Stimulated activated CD4-positive, alpha-beta T cell treated with anti-CD3 and anti-CD28 coated beads, Interleukin-4, amount 100 ng/mL, for 4 hours (primary cell): ENCODE measurements at places on chromosomes 11 and 22.

DNA sequence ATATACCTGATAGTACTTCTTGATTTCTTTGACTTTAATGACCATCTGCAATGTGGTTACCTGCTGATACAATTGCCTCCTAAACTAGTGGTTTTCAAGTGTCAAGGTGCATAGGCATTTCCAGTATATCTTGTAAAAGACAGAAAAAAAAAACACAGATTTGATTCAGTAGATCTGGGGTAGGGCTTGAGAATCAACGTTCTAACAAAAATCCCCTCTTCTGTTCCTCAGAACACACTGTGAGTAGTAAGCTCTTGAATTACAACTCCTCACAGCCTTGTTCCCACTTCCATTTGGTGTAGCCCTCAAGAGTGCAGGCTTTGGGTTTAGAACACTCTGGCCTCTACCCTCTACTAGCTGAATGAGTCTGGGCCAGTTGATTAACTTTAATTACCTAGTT, 78.0 kb upstream of the CTSC start:
- DNase-seq: no peak

DNA sequence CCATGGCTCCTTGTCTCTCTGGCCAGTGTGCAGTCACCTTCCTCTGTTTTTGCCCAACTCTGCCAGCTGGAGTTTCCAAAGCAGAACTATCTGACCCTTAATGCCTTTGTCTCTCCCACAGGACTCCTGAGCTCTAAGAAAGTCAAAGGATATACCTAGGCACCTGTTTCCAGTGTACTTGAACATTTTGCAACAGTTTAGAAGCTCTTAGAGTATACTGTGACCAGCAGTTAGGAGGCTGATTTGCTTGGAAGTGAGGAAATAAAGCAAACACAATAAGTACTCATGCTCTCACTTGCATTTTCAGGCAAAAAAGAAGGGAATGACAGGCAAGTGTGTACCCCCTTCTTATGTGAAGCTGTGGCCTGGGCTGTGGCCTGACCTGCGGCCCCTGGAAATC, 204.3 kb upstream of the PLET1 start:
- no peak for DNase-seq

DNA sequence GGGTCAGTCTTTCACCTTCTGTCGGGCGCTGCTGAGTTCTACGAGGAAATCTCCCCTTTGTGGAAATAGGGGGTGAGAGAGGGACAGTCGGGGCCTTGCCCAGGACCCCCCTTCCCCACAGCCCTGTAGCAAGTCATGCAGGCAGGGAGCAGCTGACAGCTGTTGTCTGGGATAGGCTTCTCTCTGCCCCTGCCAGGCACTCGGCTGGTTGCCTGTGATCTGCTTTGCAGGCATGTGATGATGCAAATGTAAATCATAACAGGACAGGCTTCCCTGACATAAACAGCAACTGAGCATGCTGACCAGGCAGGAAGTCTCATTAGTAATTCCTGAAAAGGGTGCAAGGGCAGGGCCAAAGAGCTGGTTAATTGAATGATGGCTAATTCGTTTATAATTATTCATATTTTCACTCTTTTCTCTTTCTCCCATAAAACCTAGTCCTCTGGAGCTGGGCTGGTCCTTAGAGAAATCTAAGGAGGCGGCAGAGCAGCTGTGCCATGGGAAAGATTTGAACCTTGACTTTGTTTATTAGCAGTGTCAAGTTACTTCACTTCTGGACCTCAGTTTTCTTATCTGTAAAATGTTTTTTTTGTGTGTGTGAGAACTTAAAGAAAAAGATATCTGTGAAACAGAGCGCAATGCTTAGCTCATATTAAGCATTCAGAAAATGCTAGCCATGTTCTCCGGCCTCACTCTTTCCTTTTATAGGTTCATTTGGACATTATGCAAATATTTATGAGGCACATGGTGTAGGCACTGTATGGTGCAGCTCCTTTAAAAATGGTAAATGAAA, 129.7 kb downstream of the LDLRAD3 start:
- DNase-seq: no peak

DNA sequence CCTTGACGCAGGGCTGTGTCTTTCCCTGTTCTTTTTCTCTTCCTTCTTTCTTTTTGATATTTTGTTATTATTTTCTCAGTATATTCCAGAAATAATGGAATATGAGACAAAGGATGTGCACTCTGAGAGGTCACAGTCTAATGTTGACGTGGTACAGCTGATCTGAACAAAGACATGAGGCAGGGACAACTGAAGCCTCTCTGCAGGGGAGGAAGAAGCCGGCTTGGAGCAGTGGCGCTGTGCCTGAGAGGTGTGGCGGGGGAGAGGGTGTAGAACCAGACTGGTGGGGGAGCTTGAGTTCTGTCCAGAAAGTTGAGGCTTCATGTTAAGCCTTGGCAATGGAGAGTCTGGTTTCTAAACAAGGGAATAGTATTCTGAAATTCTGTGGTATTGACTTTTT, 34.7 kb downstream of the ADAMTS15 start:
- no peak for DNase-seq

DNA sequence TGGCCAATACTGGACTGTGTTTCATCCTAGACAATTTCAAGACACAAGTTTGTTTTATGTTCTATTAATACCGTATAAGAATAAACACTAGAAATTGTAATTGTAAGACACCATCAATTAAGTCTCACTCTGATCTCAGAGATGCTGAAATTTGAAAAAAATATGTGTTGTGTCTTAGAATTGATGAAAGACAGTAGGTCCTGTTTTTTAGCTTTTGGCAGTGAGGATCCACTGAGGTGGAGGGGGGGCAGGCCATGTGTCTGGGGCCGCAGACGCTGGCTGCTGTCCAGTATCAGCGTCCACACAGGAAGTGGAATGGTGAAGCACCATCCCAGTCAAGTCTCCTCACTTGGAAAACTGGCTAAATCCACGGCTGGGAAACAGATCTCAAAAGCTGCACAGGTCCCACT, 22.5 kb upstream of the ALG8 start:
- DNase-seq: no peak

DNA sequence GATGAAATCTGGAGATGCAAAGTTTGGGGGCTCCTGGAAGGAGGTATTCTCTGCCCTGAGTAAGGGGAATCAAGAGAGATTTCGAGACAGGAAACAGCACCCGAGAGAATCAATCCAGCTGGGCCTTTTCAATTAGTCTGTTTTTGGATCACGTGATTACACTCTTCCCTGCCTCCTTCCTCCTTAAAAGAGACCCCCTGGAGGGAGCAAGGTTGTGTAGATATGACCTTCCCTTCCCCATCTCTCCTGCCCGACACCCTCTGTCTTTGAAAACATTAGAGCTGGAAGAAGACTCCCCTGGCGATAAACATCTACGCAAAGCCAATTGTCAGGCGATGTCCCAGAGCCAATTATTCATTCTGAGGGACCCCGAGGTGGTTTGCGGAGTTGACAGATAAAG, 407.9 kb downstream of the MIAT start:
- DNase-seq: no peak
